ENCODE measurements at places on chromosomes 2 and 18.

GRCh38 chr2:150663143-150663542, 175.7 kb upstream of the RND3 start:
- DNase-seq: peak; percentile 92

DNA sequence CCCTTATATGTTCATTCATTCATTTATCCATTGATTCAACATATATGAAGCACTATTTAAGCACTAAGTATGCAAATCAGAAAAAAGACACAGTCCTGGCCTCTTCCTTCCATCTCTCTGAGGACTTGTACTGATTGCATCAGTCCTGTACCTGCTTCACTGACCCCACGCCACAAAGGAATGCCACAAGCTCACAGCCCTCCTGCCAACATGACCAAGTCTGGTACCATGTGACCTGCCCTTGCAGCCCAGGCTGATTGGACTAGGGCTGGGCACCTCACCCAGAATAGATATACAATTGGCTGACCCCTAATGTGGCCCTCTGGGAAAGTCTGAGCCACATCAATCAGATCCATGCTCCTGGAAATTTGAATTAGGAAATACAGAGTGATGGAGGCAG, 196.6 kb downstream of the AGPS start:
- no peak for DNase-seq

- no peak for DNase-seq
These were observed 259.1 kb downstream of the GALNT13 start for GRCh38 chr2:154130821-154131220.

GRCh38 chr18:21194871-21195771, 46.9 kb upstream of the GREB1L start:
- DNase-seq: peak; percentile 44

- DNase-seq: no peak
These were observed 59.1 kb upstream of the WIPF1 start for GRCh38 chr2:174656676-174657176.

- peak; percentile 96 for DNase-seq
These were observed 45.6 kb upstream of the ITGAV start for GRCh38 chr2:186544255-186544675.

DNA sequence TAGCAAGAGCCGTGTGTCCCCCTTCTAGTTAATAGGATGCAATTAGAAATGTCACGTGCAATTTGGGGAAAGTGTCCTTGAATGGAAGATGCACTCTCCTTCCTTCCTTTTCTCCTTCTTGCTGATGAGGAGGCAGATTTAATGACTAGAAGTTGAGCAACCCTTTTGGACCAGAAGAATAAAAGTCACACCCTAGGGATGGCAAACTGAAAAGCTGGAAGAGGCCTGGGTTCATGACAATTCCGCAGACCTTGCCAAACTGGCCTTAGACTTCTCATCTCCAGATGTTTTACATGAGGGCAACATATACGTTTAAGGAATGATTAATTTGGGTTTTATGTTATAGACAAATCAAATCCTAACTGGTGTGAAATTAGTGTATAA, 38.6 kb upstream of the NCOA1 start:
- DNase-seq: no peak

DNA sequence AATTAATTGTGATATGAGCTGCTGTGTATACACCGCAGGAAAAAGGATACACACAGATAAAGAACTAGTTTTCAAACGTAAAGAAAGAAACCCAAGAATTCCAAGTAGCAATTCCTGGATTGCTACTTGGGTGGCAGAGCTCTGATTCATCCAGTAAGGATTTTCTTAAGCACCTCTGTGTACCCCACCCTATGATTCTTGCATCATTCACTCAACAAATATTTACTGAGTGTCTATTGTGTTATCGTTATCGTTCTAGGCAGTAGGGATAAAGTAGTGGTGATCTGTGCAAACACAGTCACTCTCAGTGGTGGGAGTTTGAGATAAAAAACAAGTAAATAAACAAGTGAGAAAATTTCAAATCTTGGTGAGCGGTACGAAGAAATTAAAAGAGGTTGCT, 4.9 kb upstream of the TMEM200C start:
- DNase-seq: peak; percentile 64

DNA sequence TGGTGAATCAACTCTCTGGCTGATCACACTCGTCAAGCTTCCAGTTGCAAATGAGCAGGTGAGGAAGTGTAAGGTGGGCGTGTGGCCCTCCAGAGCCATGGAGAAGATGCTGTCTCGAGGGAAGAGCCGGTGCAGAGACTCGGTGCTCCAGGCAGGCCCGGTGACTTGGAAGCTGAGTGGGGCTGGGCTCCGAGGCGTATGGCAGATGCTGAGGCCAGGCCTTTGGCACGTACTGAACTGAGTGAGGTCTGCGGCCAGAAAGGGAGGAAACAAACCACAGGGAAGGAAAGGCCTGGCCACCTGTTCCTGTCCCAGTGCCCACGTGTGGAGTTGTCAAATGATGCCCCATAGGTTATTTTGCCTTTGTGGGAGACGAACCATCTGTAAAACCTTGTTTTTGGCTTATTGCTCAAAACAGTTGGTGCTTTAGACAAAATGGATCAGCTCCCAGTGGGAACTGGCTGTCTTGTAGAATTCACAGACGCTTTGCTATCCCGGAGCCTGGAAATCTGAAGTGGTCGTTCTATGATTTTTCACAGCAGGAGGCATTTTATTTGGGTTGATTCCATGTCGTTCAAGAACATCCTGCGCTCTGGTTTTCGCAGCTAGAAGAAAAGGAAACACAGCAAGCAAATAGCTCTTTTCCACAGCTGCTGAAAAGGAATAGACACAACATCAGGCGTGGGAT, 117.5 kb upstream of the TMEM18 start:
- no peak for DNase-seq

DNA sequence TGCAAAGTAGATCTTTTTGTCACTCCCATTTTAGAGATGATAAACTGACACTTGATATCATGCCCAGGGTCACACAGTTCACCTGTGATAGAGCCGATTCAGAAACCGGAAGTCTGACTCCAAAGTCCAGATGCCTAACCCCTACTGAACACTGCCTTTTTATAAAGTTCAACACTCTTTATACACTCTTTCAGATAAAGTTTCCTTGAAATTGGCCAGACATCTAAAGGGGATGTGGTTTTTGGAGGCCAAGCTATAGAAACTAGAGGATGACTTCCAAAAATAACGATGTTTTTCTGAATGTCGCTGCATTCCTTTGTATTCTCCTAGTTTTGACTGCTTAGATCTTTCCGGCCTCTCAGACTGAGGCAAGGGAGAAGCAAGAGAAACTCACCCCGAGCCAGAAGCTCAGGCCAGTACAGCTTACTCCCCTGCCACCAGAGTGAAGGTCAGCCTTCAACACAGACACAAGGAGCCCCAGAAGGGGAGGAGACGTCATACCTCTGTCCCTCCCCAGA, 61.8 kb downstream of the NRP2 start:
- DNase-seq: peak; percentile 33

- no peak for DNase-seq
These were observed 107.2 kb downstream of the GALNT3 start for GRCh38 chr2:165686800-165687199.

- peak; percentile 32 for DNase-seq
These were observed 22.0 kb downstream of the SLC14A1 start for GRCh38 chr18:45745817-45746461.
